ENCODE measurements at places on chromosomes 7 and 10. TPM values are rescaled to one million over a fixed set of nuclear protein-coding genes. Genes with fewer than 3 reads are reported as not detected.

The CPVL gene
- total RNA-seq: 1.4 TPM

The HBP1 gene
- total RNA-seq: 86.0 TPM

The ACBD7 gene
- 4.5 TPM for total RNA-seq

The ZNF727 gene
- 0.75 TPM for total RNA-seq

The NPY4R gene
- not detected for total RNA-seq

The PDZD7 gene
- total RNA-seq: 1.4 TPM

The CFAP70 gene
- total RNA-seq: 0.44 TPM

The EPO gene
- not detected for total RNA-seq

The CCL24 gene
- not detected for total RNA-seq

The NPC1L1 gene
- total RNA-seq: under 0.01 TPM

The PRDX3 gene
- total RNA-seq: 245 TPM

The CYP2C8 gene
- not detected for total RNA-seq

The MCM10 gene
- total RNA-seq: 5.4 TPM

The CALML5 gene
- not detected for total RNA-seq

The IKZF1 gene
- not detected for total RNA-seq

The MCMBP gene
- total RNA-seq: 79.0 TPM

The EDRF1 gene
- 26.7 TPM for total RNA-seq

The NUTM2D gene
- total RNA-seq: 0.62 TPM

The ACHE gene
- 0.25 TPM for total RNA-seq

The NEURL1 gene
- 1.00 TPM for total RNA-seq

The GIMAP7 gene
- not detected for total RNA-seq

The DEPP1 gene
- total RNA-seq: 0.44 TPM

The TSPAN13 gene
- total RNA-seq: 9.7 TPM

The CALHM1 gene
- not detected for total RNA-seq

The ABCC2 gene
- 0.75 TPM for total RNA-seq

The LLCFC1 gene
- not detected for total RNA-seq

The ADAM12 gene
- total RNA-seq: 40.8 TPM

The LIPF gene
- not detected for total RNA-seq

The IDI1 gene
- total RNA-seq: 183 TPM

The PDK4 gene
- 0.12 TPM for total RNA-seq
